ENCODE measurements at places on chromosomes 3 and 15. TPM values are rescaled to one million over a fixed set of nuclear protein-coding genes. Genes with fewer than 3 reads are reported as not detected.

DNA sequence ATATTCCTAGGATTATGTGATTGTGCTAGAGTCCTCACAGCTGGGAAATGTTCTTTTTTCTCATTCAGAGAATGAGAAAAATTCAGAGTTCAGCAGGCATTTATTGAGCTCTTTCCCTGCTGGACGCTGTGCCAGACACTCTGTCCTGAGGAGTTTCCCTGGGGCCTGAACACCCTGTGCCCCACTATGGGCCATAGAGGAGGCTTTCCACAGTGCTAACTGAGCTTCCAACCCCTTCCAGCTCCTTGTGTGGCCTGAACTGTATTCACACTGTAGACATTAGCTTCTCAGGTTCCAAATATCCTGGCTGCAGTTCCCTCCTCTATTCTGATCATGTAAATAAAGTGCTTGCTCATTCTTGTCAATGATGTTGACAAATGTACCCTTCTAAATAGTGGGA is 10.0 kb downstream of the ABHD2 start:
- DNase-seq, result no peak

DNA sequence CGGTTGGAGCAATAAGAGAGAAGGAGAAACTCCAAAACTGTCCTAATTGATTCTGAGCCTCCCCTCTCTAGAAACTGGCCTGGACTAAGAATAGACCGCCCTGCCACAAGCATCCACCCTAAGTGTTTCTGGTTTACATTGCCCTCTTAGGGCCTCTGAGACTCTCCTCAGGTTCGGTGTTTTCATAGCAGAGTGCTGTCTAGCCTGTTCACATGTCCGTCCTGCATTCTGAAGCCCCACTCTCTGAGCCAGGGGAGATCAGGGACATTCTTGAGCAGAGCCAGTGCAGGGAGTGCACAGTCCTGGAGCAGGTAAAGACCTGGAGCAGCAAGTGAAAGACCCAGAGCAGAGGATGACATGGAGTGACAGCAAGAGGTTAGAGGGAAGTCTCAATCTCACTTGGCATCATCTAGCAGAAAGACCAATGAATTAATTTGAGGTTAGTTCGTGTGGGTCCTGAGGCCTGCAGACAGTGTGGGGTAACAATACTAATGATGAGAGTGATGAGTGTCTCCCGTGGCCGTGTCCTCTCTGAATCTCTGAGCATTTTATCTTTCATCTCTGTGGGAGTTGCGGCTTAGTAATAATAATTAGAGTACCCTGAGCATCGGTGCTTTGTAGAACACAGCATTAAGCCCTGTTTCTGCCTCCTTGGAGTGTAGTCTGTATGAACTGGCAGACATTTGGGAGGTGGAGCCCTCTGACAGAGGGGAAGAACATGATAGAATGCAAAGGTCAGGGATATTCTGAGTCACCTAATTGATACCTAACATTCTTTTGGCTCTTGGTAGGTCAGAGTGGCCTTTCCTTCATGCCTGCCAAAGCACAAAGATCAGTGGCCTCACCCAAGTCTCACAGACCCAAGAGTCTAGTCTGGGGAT is 24.6 kb downstream of the MAPKBP1 start:
- no peak for DNase-seq

- no peak for DNase-seq
These were observed 151.6 kb downstream of the IL5RA start for GRCh38 chr3:2958551-2958950.

GRCh38 chr15:57472861-57473260 is 96.6 kb downstream of the CGNL1 start:
- no peak for DNase-seq

- no peak for DNase-seq
These were observed 45.2 kb downstream of the TYRO3 start for GRCh38 chr15:41603941-41604911.

DNA sequence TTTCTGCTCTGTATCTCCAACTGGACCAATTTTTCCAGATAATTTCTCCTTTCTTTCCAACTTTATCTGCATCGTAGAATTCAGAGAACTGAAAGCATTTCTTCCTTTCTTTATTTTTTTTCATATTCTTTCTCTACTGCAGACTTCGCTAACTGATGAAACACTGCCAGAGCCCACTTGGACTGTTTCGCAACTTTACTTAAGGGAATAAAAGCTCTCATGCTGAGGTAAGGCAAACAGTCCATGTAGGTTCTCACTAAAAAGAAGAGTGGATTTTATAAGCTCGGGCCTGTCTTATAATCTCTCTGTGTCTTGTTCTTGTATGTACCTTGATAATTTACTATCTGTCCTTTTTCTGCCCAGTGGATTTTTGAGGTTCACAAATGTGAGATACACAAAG is 163.5 kb downstream of the CNTN4 start:
- DNase-seq, result no peak

- no peak for DNase-seq
These were observed 15.0 kb downstream of the MBNL1 start for GRCh38 chr3:152283492-152284381.

DNA sequence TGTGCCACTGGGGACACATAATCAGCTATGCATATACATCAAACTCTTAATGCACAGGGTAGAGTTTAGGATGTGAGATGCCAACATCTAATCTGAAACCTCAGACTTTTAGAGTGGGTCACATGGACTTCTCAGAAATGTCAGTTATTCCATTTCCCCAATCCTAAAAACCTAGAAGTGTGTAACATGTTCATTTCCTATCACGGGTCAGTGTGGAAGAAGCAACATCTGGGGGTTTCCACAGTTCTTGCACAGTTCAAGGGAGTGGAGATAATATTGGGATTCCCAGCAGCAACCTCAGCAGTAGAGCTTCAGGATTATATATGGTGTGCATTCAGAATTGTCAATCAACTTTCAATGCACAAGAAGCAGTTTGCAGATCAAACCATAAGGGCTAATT is 44.4 kb upstream of the SPRED1 start:
- DNase-seq, result no peak

- no peak for DNase-seq
These were observed at the start of gene ST8SIA2 for GRCh38 chr15:92393071-92393979. Gene ST8SIA2, plus strand, starts transcription at chr15:92393881. Its CDS starts 184 bp downstream, at chr15:92394065.

DNA sequence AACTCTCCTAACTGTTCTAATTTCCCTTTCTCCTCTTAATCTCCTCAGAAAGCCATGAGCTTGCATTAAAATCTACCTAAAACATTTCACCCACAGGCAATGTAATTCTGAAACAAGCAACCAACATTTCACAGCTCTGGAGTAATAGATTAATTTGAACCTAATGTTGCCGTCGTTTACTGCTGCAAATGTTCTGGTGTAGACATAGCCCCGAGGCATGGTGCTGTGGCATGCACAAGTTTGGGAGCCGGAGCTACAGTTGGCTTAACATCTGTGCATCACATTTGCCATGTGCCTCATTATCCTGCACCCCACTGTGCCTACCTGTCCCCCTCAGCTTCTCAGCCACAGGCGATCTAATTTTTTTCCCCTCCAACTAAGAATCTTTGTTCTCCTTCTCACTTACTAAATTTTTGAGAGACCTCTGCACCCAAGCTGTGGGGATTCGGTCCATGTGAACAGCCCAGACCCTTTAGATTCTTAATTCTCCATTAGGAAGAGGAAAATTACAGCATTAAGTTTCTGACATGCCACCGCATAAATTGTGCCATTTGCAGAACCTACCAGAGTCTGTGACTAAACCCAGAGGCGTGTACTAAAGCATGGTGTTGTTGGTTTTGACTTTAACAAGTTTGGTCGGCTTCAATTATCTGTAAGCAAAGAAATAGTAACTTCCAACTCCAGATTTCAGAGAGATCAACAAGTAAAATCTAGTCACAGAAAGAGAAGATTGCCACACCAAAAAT is 419.2 kb downstream of the MECOM start:
- DNase-seq, result no peak

GASK1A gene
- 10.6 TPM for total RNA-seq

GUCA1C gene
- not detected for total RNA-seq

ZBED2 gene
- 4.9 TPM for total RNA-seq

Data from vagina (tissue), 2 donors.